Stimulated activated CD4-positive, alpha-beta T cell treated with anti-CD3 and anti-CD28 coated beads, TNF-alpha, amount 100 ng/mL, for 1 hour (primary cell): ENCODE measurements at places on chromosomes 1 and 21.
A peak's percentile ranks its signal among the peaks of the same experiment; 100 is the strongest.

GRCh38 chr1:50438945-50439344 lies 15.7 kb upstream of the DMRTA2 start:
- DNase-seq, result no peak

- no peak for DNase-seq
Observed at GRCh38 chr1:206944703-206945102, 1.6 kb downstream of the PIGR start.

- DNase-seq, result no peak
Observed at GRCh38 chr1:38926091-38926490, 15.5 kb downstream of the RHBDL2 start.

DNA sequence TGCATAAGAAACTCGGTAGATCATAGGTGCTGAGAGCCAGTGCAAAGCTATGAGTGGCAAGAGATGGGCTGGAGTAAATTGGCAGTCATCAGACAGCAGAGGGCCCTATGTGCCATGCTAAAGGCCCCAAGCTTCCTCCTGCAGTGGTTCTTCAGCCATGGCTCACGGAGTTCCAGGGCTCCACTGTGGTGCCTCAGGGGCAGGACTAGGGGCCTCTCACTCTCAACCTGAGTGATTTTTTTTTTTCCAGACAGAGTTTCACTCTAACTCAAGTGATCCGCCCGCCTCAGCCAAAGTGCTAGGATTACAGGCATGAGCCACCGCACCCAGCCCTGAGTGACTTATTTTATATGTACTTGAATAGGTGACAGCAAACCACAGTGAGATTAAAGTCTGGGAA lies 10.4 kb upstream of the GJA8 start:
- no peak for DNase-seq

DNA sequence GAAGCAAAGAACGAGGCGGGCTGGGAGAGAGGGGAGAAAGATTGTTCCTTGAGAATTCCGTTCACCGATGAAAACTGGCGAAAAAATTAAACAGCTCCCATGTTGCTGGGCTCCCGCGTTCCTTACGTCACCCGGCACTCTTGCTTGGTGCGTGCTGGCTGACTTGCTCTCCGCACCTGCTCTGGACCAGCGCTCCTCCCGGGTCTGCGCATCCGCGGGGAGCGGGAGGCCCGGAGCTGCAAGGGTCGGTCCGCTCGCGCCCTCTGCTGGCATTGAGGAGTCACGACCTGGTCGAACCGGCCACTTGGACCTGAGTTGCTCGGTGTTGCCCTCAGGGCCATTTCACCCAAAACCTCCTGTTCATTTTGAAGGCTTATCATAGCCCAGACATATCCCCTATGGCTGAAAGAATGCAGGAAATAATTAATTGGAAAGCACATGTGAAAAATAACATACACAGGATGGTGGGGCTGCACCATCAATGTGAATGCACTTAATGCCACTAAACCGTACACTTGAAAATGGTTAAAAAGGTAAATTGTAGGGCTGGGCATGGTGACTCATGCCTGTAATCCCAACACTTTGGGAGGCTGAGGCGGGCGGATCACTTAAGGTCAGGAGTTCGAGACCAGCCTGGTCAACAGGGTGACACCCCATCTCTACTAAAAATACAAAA lies 98.9 kb upstream of the BACE2 start:
- peak; percentile 22 for DNase-seq

DNA sequence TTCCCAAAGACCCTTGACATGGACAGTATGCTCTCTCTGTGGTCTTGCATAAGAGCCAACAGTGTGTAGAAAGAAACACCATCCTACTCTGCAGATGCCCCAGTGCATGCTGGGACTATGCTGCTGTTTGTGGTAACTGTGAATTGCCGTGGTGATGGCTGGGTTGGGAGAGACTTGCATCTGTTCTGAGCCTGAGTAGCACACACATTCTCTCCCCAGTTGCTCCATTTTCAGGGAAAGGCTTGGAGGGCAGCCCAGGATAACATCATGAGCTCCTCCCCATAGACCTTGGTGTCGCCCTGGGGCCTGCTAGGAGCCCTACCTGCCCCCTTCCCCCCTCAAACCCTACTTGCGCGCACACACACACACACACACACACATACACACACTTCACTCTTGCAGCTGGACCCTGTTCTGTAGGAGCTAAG lies 120.9 kb upstream of the IPO9 start:
- no peak for DNase-seq

DNA sequence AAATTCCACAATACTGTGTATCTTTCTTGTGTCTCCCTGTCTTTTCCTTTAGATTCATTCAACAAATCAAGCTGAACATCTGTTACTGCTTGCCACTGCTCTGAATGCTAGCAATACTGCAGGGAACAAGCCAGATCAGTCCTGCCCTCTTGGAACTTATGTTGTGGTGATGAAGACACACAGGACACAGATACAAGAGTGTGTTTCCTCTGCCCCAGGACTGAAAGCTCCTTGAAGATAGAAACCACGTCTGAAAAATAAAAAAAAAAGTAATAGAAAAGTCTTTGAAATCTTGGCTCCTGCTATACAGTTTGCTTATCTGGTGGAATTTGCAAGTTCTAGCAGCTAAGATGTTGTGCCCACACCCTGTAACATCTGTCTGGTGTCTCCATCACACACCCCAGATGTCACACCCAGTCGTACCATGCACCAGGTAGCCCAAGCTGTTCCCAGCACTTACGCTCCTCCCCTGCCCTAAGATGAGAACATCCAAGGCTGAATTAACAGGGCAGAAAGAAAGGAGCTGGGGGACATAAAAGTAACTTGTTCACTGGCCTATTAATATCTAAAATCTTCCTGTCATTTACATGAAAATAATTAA lies 80.2 kb upstream of the GALNT2 start:
- DNase-seq, result no peak

DNA sequence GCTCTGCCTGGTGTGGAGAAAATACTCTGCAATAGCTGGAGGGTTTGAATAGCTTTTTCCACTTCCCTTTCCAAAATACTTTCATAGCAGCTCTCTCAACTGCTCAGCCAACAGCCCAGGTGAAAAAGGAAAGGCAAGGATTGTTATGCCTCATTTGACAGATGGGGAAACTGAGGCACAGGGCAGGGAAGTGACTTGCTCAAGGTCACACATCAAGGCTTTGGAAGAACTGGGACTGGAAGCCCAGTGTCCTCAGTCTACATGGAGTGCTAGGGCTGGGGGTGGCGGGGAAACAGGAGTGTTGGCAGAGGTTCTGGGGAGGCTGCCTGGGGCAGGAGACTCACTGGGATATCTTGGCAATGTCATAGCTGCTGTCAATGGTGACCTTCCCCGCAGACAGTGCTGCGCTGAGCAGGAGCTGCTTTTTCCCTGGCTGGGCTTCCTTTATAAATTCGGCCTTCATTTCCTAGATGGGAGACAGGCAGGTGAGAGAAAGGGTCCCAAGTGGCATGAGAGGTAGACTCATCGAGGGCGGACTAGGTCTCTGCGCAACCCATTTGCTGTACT lies 4.0 kb downstream of the CHI3L1 start:
- no peak for DNase-seq
